ENCODE measurements at places on chromosomes 13 and 19.

- DNase-seq = no peak
These were observed 89.3 kb downstream of the MIPEP start for GRCh38 chr13:23799945-23800344.

GRCh38 chr13:79406597-79406908, 498 bp upstream of the RBM26 start:
- DNase-seq = no peak

GRCh38 chr19:55454787-55455243, 6.6 kb downstream of the ISOC2 start:
- DNase-seq = peak; percentile 66

DNA sequence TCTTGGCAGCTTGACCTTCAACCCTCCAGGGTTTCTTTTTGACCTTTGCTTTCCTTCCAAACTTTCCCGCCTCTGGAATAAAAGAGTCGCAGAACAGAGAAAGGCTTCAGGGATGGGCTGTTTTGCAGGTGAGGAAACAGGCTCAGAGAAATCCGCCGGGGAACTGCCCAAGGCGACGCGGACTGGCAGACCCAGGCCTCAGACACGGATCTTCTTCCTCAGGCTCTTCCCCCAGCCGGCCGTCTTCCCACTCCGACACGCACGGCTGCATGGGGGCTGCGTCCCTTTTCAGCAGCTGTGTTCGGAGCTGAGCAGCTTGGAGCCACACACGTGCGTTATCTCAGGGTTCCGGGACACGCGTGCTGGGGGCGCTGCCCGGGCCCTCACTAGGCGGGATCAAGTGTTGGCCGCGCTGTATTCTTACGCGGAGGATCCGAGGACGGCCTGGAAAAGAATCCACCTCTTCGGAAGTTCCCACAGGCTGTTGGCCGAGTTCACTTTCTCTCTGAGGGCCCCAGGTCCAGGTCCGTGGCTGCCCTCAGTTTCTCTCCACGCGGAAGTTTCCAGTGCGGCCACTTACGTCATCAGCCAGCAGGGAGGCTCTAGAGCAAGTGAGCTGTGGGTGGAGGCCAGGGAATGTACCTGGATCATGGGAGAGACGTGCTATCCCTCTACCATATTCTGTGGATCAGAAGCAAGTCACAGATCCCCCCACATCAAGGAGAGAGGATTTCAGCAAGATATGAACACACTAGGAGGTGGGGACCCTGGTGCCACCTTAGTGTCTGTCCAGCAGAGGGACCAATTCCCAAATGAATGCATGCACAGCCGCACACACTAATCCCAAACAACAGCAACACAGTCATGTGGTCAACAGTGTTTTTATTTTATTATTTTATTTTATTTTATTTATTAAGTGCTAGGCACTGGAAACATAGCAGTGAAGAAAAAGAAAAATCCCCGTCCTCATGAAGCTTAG, 100.4 kb downstream of the ING1 start:
- DNase-seq = no peak

GRCh38 chr13:100608906-100609305, 20.3 kb upstream of the GGACT start:
- no peak for DNase-seq

GRCh38 chr19:44356383-44357111, at the start of gene ZNF112:
Gene ZNF112, minus strand, starts transcription at chr19:44356680. Its CDS starts 16,141 bp downstream, at chr19:44340539.
- peak; percentile 82 for DNase-seq

GRCh38 chr13:106491928-106492587, 43.4 kb downstream of the EFNB2 start:
- no peak for DNase-seq

DNA sequence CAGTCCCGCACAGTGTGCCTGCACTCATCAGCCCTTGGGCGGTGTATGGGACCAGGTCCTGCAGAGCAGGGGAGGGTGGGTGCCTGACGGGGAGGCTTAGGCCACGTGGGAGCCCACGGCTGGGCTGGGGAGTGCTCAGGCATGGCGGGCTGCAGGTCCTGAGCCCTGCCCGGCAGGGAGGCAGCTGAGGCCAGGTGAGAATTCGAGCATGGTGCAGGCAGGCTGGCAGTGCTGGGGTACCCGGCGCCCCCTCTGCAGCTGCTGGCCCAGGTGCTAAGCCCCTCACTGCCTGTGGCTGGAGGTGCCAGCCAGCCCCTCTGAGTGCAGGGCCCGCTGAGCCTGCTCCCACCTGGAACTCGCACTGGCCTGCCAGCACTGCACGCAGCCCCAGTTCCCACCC, 630.9 kb upstream of the PCDH20 start:
- DNase-seq = no peak

- DNase-seq = peak; percentile 88
These were observed at the start of gene MED25 for GRCh38 chr19:49817964-49818648. Gene MED25, plus strand, starts transcription at chr19:49818289. Its CDS starts 53 bp downstream, at chr19:49818342.

DNA sequence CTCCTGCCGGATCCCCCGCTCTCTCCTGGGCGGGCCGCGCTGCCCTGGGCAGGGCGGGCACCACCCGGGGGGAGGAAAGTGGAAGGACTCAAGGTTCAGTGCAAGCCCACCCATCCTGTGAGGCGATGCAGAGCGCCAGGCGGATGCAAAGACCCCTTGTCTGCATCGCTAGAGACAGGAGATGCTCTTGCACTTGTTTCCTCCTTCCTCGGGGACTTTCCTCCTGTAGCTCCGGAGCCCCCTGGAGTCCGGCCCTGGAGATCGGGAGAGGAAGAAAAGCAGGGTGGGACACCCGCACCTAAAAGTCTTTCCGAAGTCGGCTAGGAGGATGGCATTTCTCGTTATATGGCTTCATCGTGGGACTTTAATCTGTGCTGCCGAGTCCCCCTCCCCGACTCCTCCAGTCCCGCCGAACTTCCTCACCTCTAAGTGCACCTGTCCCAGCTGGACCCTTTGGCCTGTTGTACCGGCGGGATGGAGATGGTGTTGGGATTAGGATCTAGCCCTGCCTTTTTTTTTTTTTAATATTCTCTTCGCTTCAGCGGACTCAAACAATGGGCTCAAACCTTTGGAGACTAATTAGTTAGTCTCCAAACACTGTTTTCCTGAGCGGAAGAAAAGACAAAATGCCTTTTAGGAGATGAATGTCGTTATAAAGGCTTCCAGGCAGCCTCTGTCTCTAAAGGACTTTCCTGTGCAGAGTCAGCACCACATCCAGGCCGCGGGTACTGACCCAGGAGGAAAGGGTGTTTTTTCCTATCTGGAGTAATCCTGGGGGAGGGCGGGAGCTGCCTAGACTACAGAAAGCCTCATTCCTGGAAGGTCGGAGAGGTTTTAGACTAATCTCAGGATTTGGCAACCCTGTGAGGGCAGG, 725 bp downstream of the FAM124A start:
- DNase-seq = peak; percentile 13

GRCh38 chr19:21934593-21934992, 76.2 kb downstream of the ZNF208 start:
- no peak for DNase-seq

DNA sequence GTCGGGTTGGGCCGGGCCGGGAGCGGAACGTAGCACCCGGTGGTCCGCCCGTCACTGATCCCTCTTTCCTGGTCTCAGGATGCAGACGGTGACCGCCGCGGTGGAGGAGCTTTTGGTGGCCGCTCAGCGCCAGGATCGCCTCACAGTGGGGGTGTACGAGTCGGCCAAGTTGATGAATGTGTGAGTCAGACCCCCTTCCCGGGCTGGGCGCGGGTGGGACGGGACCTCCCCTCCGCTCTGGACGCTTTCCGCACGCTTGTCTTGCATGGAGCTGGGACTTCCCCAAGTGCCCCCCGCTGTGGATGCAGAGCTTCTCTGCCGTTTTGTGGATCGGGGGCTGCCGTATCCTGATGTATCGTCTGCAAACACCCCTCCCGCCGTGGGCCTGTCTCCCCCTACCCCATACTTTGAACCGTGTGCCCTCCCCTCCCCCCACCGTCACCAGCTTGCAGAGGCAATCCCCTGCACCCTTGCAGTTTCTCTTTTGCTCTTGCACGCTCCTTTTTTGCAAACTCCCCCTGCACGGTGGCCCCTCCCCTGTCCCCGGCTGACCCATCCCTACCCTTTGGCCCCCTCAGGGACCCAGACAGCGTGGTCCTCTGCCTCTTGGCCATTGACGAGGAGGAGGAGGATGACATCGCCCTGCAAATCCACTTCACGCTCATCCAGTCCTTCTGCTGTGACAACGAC, 669 bp downstream of the GADD45B start:
- DNase-seq = no peak

DNA sequence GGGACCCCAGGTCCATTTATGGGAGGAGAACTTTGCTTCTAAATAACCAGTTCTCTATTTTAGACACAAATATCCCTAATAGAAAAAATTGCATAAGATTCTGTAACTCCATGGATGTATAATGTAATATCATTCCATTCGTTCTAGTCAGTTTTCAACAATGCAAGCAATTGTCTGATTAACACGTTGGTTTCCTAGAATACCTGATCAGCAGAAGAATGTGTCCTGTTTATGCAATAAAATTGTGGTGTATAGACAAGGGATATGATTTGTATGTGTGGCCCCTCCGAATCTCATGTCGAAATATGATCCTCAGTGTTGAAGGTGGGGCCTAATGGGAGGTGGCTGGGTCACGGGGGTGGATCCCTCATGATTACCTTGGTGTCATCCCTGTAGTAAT, 62.1 kb downstream of the RUBCNL start:
- no peak for DNase-seq

DNA sequence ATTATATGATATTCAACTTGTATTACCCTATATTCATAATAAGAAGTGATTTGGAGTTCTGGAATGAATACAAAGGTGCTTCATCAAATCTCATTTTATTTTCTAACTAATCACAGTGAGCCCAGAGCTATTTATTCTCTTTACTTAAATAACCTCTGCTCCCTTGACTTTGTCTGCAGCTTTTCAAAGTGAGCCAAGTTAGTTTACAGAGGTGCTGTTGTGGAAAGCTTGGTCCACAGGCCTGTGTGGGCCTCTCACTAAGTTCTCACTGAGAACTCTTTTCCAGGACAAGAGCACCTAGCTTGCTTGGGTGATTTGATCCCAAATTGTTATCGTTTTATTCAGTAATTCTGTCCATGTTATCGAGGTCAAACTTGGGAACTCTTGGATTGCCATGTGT, 319.3 kb downstream of the RFC3 start:
- DNase-seq = no peak

- no peak for DNase-seq
These were observed 5.0 kb upstream of the KLK8 start for GRCh38 chr19:51006406-51006805.

GRCh38 chr13:90108547-90108946, 1238.9 kb upstream of the MIR17HG start:
- no peak for DNase-seq

DNA sequence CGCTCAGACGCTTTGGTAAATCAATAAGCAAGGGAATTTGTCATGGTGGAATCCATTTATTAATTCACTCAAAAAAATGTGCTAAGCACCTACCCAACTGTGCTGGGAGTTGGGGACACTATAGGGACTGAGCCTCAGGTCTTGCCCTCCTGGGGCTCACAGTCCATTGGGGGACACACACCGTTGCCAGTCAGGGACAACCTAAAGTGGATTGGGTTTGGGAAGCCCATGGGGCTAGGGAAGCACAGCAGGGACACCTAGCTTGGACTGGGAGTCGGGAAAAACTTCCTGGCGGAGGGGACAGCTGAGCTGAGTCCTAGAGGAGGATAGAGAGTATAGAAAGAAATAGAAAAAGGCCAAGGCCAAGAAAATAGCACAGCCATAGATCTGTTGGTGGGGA, 8.5 kb downstream of the FOSB start:
- no peak for DNase-seq

- DNase-seq = no peak
These were observed 2.7 kb upstream of the CCDC97 start for GRCh38 chr19:41307090-41307875.

DNA sequence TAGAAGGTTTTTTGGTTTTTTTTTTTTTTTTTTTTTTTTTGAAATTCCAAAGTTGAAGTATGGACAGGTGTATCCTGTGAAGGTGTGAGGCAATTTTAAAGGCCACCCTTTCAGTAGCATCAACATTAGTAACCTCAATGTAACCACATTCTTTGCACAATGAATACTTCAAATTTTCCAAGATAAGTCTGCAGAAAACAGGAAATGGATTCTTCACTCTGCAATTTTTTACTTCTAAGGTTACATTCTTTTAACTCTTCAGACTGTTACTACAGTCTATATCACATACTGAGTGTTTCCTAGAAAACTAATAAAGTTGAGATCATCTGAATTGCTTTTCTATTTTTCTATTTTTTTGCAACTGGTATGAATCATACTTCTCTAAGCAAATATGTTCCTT, 569.0 kb upstream of the GPC6 start:
- no peak for DNase-seq

- no peak for DNase-seq
These were observed 1.2 kb upstream of the CDC34 start for GRCh38 chr19:530134-531008.

GRCh38 chr13:20525144-20525600, 485 bp downstream of the CRYL1 start:
- DNase-seq = no peak

- no peak for DNase-seq
These were observed 76.0 kb downstream of the IER2 start for GRCh38 chr19:13225973-13226865.

GRCh38 chr19:32164384-32164992, 180.9 kb upstream of the ZNF507 start:
- no peak for DNase-seq

GRCh38 chr19:21430675-21431074, 33.7 kb downstream of the ZNF493 start:
- DNase-seq = no peak

- no peak for DNase-seq
These were observed 1331.7 kb upstream of the MIR17HG start for GRCh38 chr13:90015565-90016507.

DNA sequence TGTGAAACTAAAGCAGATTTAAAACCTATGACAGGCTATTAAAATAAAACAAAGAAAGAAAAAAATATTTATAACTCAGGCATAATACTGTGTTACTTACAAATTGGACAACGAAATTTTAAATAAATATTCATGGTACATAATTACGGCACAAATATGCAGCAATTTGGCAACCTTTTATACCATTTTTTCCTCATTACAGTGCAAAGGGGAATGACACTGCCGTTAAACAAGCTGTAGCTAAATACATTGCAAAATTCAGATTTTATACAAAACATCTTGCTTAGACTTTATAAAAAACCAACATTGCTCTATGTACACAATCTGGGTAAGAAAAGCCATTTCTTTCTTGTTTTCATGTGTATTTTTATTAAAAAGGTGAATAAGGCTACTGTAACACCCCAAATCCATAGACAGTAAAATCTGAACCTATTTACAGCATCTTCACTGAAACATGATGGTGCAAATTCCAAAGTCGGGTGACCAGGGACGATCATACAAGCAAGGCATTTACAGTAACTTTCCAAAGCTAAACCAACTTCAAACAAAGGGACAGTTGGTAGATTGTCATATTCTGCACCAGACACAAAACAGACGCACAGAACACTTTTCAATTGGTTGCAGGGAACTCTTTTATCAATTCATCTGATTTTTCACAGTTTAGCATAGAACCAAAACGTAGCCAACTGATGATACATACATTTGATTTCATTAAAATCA, 45.5 kb downstream of the EFNB2 start:
- DNase-seq = no peak

GRCh38 chr13:99995104-99995588, 13.6 kb downstream of the ZIC2 start:
- no peak for DNase-seq

GRCh38 chr13:27310946-27311345, 40.3 kb downstream of the RASL11A start:
- no peak for DNase-seq

- no peak for DNase-seq
These were observed 15.8 kb downstream of the ARRDC2 start for GRCh38 chr19:18023622-18024251.
